ENCODE measurements at places on chromosomes 2 and 18.

DNA sequence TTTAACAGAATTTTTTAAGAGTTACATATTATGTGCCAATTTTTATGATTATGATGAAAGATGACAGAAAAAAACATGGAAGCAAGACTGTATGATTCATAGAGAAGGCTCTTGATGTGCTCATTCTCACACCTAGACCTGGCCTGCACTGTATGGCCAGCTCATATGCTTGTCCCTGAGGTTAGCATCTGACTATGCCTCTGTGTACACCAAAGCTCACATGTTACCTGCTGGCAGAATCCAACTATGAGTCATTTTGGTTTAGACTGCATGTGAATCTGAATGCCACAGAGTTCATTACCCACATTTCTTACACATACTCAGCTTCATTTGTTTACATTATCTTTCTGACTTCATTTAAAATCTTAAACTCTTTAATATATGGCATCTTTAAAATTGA, 139.0 kb downstream of the DSC3 start:
- peak; percentile 90 for DNase-seq

GRCh38 chr2:137846993-137847392, 117.3 kb upstream of the HNMT start:
- DNase-seq, result no peak

GRCh38 chr2:134668821-134669220, 50.0 kb downstream of the TMEM163 start:
- no peak for DNase-seq

DNA sequence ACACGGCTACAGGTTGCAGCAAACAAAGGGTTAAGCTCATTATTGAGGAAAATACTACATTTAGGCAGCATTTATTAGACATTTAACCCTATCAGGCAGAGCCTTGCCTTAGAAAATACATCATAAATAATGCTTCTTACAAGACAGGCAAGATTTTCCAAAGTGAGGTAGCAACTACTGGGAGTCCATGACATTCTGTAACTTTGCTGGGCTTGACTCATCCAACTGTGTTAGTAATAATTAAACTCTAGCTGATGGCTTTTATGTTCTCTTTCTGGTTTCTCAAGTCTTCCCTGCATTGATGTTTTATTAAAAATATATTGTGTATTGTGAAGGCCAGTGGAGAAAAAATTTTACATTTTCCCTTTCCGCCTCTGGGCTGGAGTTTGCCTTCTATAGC, 291.3 kb downstream of the AFF3 start:
- peak; percentile 48 for DNase-seq

GRCh38 chr2:154740361-154740760, 41.9 kb downstream of the KCNJ3 start:
- DNase-seq, result no peak

GRCh38 chr2:9753276-9753600, 90.0 kb upstream of the TAF1B start:
- DNase-seq, result peak; percentile 98

- no peak for DNase-seq
Measured at GRCh38 chr2:26182887-26183630, 10.2 kb downstream of the GAREM2 start.

DNA sequence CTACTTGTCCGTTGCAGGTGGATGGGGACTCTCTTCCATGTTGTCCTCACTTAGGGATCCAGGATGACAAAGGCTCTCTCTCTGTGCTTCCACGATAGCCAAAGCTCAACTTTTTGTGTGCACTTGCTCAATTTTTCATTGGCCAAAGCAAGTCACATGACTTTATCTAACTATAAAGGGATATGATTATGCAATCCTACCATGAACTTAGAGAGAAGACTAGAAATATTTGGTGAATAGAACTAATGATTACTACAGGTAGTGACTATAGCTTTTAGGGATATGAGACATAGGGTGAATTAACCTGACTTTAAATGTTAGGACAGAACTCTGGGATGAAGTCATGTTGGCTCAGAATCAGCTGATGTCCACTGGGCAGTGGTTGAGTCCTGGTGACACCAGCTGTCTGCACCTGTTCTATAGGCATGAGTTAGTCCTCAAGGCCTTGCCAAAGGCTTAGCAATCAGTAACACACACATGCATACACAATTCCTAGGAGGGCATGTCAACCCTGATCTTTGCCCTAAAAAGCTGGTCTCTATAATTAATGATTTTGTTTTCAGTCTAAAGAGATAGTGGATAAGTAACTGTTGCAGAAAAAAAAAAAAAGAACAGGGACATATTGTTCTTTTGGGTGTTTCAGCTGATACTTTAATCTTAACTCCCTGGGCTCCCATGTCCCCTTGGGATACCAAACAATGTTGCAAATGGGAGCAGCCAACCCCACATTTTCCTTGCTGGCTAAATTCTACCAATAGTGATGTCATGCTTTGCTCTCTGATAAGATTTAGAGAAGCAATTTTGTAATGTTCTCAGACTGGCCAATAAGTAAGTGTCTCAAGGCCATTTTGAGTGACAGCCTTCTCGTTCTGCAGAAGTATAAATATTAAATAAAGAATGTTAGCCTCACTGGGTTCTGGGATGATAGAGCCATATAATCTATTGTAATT, 12.5 kb upstream of the HK2 start:
- DNase-seq, result peak; percentile 13

GRCh38 chr2:44953499-44953883, 12.0 kb downstream of the SIX3 start:
- no peak for DNase-seq

DNA sequence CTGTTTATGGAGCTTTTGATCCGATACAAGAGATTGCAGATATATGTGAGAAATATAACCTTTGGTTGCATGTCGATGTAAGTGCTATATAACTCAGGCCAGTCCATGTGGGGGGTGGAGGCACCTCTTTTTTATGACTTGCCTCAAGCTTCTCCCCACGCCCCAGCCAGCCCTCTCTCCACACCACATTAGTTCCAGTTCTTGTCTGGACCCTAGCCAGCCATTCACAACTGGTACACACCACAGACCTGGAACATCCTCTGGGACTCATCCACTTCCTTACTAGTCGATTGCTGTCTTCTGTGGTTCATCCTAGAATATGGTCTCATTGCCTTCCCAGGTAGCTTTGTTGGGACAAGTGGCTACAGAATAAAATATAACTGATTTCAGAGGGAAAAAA, 31.0 kb downstream of the GAD1 start:
- no peak for DNase-seq

DNA sequence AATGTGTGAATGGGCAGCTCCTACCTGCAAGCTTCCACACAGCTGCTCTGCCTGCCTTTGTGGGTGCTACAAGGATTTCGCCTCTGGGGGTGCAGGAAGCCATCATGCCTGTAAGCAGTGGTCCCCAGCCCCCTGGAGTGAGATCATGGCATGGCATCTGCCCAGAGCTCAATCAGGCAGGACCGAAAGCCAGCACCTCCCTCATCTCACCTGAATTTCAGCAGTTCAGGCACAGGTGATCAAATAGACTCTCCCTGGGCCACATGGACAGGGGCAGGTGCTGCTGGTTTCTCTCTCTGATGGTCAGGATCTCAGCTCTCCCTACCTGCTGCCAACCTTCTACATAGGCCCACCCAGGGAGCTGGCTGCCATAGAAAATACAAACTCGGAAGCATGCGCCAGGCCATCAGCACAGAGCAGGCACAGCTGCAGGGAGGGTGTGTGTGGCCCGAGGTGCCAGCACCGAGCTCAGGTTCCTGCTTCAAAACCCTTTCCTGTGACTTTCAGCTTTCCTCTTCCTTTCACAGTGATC, 133.2 kb upstream of the ID2 start:
- no peak for DNase-seq

DNA sequence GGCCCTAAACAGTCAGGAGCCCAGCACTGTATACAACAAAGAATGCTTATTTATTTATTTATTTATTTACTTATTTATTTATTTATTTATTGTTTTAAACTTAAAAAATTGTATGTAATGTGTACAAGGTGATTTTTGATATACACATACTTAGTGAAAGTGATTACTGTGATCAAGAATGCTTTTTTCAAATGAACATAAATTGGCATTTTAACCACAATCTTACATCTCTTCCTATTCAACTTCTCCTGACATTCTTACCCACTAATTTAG, 776.6 kb downstream of the TSN start:
- no peak for DNase-seq

GRCh38 chr2:69721022-69721421, 20.9 kb upstream of the ANXA4 start:
- no peak for DNase-seq

DNA sequence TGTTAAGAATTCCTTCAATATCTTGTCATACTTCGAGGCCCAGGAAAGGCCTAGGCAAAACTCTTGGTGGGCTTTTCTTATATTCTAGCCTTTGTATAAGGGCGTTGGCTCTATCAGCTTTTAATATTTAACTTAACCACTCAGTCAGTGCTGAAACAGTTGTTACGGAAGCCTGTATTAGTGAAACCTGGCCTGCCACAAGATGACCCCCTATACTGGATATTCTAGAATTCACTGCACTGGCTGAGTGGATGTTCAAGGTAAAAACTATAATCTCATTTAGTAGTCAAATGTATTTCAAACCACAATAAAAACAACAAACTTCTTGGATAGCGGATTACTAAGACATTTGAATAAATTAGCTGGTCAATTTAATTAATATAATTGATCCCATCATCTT, 91.7 kb upstream of the HNMT start:
- no peak for DNase-seq

DNA sequence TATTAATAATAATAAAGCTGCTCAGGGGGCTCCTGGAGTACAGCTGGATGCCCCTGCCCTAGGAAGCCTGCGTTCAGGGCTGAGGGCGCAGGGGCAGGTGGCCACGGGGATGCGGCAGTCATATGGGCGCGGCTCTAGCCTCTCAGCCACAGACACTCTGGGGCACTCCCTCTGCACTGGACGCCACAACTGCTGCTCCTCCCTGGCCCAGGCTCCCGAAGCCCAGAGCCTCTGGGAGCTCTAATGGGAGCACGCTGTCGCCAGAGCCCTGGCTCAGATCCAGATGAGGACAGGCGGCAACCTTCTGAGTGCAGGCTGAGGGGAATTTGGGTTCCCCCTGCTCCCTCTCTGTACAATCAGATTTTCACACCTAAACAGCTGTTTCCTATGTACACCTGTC, 93.6 kb downstream of the MTCL1 start:
- peak; percentile 18 for DNase-seq

DNA sequence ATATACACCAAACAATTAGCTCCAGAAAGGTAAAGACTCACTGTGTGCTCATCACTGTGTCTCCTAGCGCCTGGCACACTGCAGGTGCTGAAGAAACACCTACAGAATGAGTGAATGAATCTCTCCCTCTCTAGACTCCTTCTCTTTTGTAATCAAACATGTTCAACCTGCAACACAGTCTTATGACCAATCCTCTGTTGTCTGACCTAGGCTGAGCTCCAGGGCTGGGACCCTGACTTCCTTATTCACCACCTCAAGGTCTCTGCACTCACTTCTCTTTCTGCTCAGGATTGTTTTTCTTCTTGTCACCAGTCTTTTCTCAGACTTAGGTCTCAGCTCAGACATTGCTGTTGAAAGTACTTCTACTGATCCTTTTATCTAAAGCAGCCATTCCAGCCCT, 9.8 kb downstream of the CKAP2L start:
- no peak for DNase-seq

DNA sequence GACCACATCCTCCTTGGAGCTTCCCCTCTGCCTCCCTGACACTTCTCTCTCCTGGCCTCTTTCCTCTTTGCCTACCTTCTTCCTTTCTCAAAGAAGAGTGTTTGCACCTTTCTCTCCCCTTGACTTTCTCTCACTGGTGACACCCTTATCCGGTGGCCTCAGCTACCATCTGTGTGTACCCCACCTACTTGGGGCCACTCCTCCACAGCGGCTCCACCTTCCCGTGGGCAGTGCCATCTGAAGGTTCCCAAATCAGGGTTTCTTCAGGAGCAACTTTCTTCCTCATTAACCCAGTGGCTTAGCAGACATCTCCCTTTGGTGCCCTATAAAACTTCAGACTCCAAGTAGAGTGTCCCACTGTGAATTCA, 5.3 kb upstream of the NCL start:
- DNase-seq, result no peak

DNA sequence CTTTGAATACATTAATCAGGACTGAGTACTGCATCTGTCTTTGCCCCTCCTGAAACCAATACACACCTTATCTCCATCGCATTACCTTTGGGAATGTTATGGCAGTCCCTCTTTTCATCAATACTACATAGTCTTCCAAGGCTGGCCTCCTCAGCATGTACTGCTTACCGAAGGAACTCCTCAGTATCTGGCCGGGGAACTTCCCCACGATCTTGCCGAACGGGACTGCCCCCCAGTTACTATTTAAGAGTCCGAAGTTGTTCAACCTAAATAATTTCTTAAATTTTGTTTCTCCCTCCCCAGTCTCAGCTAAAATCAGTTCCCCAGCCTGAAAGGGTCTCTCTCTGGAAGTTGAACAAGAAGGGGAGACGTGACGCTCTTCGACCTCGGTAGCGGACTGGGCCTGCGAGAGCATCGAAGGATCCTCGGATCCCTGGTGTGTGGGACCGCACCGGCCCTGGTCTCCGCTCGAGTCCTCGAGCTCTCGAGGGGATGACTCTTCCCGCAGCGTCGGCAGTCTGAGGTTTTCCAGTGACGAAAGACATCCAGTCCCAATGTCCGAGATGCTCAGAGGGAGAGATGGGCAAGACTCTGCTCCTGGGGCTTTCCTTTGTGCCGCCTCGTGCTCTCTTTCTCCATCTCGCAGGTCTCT, 489 bp downstream of the TRMT61B start:
- no peak for DNase-seq

- no peak for DNase-seq
Measured at GRCh38 chr2:18741895-18742732, 152.7 kb upstream of the NT5C1B start.

DNA sequence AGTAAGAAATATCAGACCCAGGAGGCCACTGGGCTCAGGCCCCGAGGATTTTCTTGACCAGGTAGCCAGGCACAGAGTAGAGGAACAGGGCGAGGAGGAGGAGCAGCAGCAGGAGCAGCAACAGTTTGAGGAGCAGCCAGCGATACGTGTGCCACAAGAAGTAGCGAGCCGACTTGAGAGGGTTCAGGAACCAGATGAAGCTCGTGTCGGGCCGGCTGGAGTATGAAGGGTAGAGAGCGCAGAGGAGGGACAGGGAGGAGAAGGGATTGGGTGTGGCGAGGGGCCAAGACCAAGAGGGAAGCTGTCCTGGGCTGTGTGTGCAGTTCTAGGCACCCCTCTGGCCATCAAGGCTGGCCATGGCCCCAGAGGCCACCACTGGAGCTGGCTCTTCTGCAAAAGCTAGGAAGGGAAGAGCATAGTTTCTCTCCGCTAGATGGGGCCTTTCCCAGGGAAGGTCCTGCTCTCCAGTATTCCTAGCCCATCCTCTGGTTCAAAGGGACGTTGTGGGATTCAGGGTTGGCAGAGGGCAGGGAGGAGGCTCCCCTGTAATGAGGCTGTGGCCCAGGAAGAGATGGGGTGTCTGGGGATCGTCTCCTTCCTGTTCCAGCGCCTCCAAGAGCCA, 17.8 kb downstream of the OTOF start:
- DNase-seq, result no peak

DNA sequence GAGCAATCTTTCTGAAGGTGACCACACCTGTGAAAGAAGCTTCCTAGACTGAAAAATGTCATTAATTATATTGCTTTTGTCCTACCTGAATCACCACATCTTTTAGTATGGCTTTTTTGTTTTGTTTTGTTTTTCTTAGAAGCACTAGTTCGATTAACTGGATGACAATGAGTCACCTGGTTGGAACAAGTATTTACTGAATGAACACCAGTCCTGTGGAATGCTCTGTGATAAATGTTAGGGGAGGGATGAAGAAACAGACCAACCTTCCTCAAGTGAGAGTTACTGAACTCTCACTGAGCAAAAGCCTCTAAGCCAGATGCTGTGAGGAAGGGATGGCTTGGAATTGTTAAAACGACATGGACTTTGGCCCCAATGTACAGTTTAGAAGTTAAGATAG, 26.8 kb upstream of the DCC start:
- peak; percentile 65 for DNase-seq

GRCh38 chr2:208698114-208698513, 291.5 kb downstream of the PTH2R start:
- no peak for DNase-seq
